ENCODE measurements at places on chromosomes 1 and 21.

- DNase-seq: no peak
Measured at GRCh38 chr1:53051676-53052075, 10.3 kb upstream of the PODN start.

GRCh38 chr1:31153423-31153822 is 86.3 kb downstream of the NKAIN1 start:
- DNase-seq: no peak

- DNase-seq: no peak
Measured at GRCh38 chr1:167977245-167977644, 40.4 kb upstream of the MPC2 start.

GRCh38 chr1:25109531-25109951 is 122.8 kb downstream of the SYF2 start:
- DNase-seq: no peak

Data from NCI-H1048 (cell line).